ENCODE measurements at places on chromosomes 2 and 18. TPM values are rescaled to one million over a fixed set of nuclear protein-coding genes. Genes with fewer than 3 reads are reported as not detected.

The REG3G gene
- 0.08 TPM for polyA plus RNA-seq

The NCKAP5 gene
- 1.3 TPM for polyA plus RNA-seq

GRCh38 chr2:129229830-129230441, 749.5 kb upstream of the RAB6C start:
- no peak for DNase-seq

GRCh38 chr2:230687498-230687897, 25.1 kb upstream of the CAB39 start:
- DNase-seq = no peak

- DNase-seq = no peak
Observed at GRCh38 chr2:172701250-172701649, 34.4 kb upstream of the RAPGEF4 start.

DNA sequence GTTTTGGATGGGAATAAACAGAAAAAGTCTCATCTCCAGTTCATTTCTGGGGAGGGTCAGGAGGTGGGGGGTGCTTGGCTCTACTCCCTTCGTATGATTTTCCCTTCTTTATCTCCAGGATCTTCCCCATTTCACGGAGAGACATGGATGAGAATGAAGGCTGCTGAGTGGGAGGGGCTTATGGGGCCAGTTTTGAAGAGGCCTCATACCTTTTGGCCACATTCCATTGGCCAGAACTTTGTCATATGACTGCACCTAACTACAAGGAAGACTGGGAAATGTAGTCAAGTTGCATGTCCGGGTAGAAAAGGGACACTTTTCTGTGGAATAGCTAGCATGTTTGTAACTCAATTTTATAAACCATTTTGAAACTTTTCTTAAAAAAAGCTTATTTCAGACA, 117.6 kb downstream of the NEDD4L start:
- no peak for DNase-seq

Data from ovary (tissue), 10 donors.